ENCODE measurements at places on chromosomes 3 and 15.
A peak's percentile ranks its signal among the peaks of the same experiment; 100 is the strongest.

DNA sequence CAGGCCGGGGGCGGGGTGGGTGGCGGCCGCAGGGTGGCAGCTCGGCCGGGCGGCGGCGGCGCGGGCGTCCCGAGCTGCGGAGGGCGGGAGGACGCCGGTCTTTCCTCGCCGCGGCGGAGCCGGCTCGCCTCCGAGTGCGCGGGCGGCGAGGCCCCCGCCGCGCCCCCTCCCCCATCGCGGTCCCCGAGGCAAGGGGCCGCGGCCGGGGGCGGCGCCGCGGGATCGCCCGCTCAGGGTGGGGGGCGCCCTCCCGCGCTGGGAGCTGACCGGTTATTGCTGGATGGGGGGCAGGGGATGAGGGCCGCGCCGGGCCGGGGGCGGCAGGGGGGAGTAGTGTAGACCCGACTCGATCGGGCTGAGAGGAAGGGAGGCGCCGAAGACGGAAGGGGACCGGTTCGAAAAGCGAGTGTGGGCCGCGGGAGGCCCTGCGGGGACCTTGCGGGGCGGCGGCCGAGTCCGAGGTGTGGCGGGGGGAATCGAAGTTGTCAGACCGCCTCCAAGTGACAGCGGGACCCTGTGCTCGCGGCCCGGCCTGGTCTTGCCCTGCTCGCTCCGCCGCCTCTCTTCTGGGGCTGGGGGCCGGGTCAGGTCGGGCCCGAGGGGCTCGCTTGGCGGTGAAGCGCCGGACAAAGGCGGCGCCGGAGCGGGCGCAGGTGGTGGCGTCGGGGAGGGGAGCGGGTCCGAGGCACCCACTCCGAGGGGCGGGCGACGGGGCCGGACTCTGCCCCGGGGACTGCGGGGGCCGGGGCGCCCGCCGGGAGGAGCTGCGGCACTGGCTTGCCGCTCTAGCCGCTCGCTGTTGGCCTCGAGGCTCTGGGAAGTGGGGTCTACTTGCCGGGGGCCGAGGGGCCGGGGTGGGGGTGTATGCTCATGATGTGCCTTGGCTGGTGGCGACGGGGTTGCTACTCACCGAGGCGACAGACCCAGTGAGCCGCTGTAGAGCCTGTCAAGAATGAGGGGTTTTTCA lies 1.1 kb downstream of the BAHD1 start:
- no peak for DNase-seq

GRCh38 chr3:72317491-72317890 lies 530.8 kb downstream of the SHQ1 start:
- no peak for DNase-seq

GRCh38 chr3:136651581-136651980 lies 100.6 kb downstream of the STAG1 start:
- DNase-seq = no peak

- DNase-seq = peak; percentile 8
Observed at GRCh38 chr3:69948246-69948862, 51.2 kb upstream of the SAMMSON start.

GRCh38 chr15:27065151-27065550 lies 94.2 kb downstream of the GABRG3 start:
- DNase-seq = no peak

DNA sequence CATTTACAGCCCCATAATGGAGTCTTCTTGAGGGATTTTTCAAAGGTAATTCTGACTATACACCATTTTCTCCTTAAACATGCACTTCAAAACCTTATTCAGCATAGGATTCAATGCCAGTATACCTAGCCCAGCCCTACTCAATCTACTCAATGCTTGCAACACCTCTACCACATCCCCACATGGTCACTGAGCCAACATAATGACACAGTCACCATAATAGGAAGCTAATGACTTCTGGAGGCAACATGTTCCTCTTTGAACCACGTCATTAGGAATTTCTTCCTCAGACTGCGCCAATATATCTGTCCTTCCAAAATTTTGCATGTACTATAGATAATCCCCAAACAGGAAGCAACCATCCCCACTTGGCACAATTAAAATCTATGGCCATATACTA lies 153.9 kb upstream of the SETMAR start:
- no peak for DNase-seq

GRCh38 chr3:111321786-111322185 lies 220.2 kb upstream of the CD96 start:
- no peak for DNase-seq

DNA sequence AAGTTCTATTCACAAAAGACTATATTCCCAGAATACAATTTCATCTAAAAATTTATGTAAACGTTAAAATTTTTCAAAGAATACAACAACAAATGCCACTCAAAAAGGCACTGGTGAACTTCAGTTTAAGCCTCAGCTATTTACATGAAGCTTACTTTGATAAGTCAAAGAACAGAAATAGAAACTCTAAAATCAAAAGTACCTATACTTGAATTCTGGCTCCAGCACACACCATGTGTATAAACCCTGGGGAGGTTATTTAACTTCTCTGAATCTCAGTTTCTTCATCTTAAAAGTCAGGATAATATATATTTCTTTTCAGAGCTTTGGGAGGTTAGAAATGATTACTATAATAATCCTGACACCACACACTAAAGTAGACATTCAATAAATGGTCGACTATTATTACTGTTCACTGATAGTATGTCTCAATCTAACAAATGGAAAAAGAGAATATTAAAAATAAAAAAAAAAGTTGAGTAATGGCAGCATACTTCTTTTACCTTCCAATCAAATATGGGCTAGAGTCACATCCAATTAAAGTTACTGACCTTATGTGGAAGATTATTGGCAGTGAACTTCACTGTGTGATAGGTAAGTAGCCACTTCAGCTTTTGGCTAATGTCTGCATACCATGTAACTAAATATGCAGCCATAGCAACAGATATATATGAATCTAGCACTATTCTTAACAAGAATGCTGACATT lies 248.4 kb downstream of the ISL2 start:
- no peak for DNase-seq

DNA sequence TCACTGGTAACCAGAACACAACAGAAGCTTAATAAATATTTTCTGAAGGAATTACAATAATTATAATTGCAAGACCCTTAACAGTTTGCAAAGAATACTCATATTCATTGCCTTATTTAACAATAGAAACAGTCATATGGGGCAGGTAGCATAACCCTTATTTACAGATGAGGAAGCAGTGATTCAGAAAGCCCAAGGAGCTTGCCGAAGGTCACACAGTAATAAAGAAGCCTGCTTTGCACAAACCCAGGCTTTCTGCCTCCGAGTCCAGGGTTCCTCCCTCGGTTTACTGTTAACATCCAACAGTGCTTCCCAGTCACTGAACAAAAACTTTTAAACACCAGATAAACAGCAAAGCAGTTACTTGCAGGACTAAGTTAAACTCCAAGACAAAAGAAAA lies 35.3 kb downstream of the SRGAP3 start:
- DNase-seq = no peak

GRCh38 chr3:37905346-37905745 lies 43.7 kb downstream of the CTDSPL start:
- DNase-seq = no peak

- DNase-seq = no peak
Observed at GRCh38 chr3:73352841-73353645, 271.7 kb downstream of the PDZRN3 start.

DNA sequence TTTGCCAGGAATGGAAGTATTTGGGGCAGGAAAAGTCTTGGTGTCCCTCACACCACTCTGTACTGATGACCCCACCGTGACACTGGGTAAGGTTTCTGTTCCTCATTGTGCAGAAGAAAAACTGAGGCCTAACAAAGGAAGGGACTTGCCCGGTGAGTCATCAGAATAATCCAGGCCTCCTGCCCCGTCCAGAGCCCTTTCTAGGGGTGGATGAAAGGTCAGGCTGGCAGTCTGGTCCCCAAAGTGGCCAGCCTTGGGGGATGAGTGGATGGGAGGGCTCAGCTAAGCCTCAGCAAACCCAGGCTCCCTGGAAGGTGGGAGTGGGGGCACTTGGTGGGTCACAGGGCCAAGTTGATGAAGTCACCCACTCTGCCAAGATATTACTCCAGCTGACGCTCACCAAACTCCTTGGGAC lies 2.3 kb upstream of the DNAH1 start:
- DNase-seq = no peak

DNA sequence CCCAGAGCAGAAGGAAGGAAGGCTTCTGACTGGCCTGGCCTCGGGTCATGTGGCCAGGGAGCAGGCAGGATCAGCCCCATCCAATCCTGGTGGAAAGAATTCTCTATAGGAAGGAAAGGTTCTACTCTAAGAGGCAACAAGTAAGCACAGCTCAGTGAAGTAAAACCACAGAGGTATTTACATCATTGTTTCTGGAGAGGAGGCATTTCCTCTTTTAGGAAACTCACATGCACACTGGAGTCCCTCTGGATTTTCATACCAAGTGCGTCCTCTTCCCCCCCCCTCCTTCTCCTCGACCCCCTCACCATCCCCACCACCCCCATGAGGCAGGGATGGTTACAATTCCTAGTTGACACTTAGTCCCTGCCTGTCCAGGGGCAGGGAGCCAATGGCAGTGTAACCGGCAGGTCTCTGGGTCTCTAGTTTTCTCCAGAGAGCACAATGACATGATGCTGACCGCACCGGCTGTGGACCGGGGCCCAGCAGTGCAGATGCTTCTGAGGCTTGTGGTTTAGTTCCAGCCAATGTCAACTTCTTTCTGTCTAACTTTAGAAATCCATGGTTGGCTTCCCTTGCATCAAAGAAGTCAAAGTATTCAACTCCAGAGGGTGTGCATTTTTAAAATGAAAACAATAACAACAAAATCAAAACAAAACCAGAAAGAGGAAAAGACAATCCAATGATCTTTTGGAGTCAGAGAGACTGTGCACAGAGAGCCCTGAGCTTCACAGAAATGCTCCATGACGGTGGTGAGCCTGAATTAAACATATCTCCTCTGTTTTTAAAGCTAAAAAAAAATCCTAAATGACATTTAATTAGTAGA lies 230.3 kb upstream of the TLE3 start:
- peak; percentile 81 for DNase-seq

DNA sequence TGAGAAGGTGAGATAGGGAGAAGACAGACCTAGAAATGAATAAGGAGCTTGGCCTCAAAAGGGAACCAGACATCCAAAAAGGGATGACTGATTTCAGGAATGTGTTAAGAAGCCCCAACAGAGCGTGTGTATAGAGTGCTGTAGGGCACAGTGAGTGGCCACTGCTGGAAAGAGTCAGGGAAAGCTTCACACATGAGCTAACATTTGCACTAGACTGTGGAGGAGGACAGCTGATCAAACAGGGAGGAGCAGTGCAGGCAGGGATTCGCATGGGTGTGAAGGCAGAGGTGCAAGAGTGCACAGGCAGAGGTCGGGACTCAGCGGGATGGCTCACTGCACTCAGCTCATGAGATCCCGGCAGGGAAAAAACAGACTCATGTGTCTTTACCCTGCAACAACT lies 61.8 kb downstream of the NPTN start:
- no peak for DNase-seq

All from fibroblast of skin of left biceps (primary cell).